ENCODE measurements at places on chromosomes 13 and 19. TPM values are rescaled to one million over a fixed set of nuclear protein-coding genes. Genes with fewer than 3 reads are reported as not detected.

- no peak for DNase-seq
- no peak overlapping the region for H3K27ac ChIP-seq
- peaks cover 5% of the 10 kb centered on the region for H3K36me3 ChIP-seq
- no peaks in the 10 kb centered on the region for H3K4me1 ChIP-seq
- H3K4me3 ChIP-seq: no peak overlapping the region
Measured at GRCh38 chr13:113967729-113968462, 6.0 kb downstream of the C13orf46 start.

GRCh38 chr13:42270857-42271215 lies 1.1 kb upstream of the AKAP11 start:
- DNase-seq: no peak
- H3K36me3 ChIP-seq: peaks cover 2% of the 10 kb centered on the region
- H3K27ac ChIP-seq: peak overlapping the region; percentile 98
- peak overlapping the region; percentile 98 for H3K4me3 ChIP-seq
- H3K4me1 ChIP-seq: peaks cover 39% of the 10 kb centered on the region

GRCh38 chr19:21483589-21484170 lies 21.7 kb upstream of the ZNF429 start:
- peaks cover 2% of the 10 kb centered on the region for H3K4me1 ChIP-seq
- H3K4me3 ChIP-seq: peak overlapping the region; percentile 32
- DNase-seq: peak; percentile 77
- H3K27me3 ChIP-seq: no peaks in the 10 kb centered on the region
- H3K27ac ChIP-seq: no peak overlapping the region

GRCh38 chr13:75612354-75612753 lies 23.8 kb upstream of the LMO7 start:
- no peak overlapping the region for H3K27ac ChIP-seq
- H3K27me3 ChIP-seq: no peaks in the 10 kb centered on the region
- H3K36me3 ChIP-seq: peaks cover 20% of the 10 kb centered on the region
- no peak for DNase-seq
- no peak overlapping the region for H3K4me3 ChIP-seq
- no peaks in the 10 kb centered on the region for H3K4me1 ChIP-seq

DNA sequence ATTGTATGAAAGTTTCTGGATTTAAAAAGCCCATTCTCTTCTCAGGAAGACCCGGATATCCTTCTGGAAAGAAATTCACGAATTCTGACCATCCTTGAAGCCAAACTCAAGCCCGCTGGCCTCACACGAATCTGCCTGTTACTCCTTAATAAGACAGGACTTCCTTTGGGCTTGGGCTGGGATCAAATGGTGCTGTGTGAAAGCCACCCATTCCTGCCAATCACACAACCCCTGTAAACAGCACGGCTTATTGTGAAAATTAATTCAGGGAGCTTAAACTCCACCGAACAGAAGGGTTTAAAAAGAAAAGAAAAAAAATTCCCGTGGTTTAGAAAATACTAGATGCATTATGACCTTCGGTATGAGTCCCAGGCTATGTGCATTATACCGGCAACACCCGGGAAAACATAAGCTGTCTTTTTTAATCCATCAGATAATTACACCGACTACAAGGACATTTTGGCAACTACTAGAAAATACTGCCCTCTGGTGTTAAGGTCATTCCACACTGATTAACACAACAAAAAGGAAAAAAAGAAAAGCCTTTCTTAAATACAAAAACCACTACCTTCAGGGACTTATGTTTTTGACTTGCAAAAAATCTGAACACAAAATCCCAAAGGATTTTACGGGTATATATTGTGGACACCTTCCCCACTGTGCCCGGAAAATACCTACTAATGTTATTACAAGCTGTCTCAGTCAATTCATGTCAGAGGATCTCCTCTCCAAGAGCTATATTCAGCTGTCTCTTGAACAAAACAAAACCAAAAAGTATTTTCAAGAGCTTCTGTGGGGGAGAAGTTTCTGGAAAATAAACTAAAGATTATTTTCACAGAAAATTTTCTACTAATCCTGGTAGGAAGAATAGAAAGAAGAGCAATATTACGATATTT lies 76.0 kb upstream of the LSM14A start:
- H3K36me3 ChIP-seq: no peaks in the 10 kb centered on the region
- peaks cover 6% of the 10 kb centered on the region for H3K27me3 ChIP-seq
- H3K4me1 ChIP-seq: peaks cover 2% of the 10 kb centered on the region
- no peak overlapping the region for H3K27ac ChIP-seq
- DNase-seq: no peak

DNA sequence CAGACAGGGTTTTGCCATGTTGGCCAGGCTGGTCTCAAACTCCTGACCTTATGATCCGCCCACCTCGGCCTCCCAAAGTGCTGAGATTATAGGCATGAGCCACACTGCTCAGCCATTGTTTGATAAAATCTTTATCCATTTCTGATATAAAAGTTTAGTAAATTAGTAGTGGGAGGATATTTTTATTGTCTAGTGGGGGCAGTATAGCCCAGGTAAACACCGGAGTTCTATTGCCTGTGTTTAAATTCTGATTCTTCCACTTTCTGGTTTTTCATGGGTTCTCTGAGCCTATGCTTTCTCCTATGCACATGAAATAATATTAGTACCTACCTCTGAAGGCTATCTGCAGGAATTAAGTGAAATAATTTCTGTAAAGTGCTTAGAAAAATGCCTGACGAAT lies 20.1 kb upstream of the ARHGEF18 start:
- H3K36me3 ChIP-seq: no peaks in the 10 kb centered on the region
- no peak for DNase-seq
- no peak overlapping the region for H3K4me3 ChIP-seq

MAP2K2 gene
- 129 TPM for total RNA-seq

DNA sequence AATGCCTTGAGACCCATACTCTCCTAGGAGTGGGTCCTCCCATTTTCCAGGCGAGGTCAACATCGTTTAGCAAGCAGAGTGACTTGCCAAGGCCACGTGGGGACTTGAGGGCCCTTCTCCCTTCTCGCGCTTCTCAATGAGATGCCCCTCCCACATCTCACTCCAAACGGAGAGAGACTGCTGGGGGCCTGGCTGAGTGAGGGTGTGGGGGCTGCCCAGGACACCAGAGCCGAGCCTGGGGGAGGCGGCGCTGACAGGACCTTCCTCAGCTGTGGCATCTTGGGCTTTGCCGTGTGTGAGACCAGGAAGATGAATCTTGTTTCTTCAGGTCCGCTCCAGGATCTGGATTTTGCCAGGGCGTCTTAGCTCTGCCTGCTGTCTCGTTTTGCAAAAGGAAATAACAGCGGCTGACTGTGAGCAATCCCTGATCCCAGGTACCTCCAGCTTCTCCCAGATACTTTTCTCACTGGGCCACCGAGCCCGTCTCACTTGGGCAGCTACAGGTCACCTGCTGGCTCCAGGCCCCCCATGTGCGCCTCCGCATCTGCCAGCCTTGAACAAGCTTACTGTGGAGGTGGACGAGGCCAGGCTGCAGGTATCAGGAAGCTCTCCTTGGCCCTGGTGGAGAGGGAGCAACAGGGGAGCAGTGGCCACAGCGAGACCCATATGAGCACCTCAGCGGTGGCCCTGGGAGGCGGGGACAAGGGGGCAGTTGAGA lies 6.0 kb downstream of the COX6B2 start:
- peaks cover 26% of the 10 kb centered on the region for H3K27me3 ChIP-seq
- no peak overlapping the region for H3K4me3 ChIP-seq
- H3K4me1 ChIP-seq: peaks cover 10% of the 10 kb centered on the region
- DNase-seq: no peak
- peaks cover 10% of the 10 kb centered on the region for H3K36me3 ChIP-seq

GRCh38 chr13:51229731-51230130 lies 7.5 kb downstream of the FAM124A start:
- no peak overlapping the region for H3K4me3 ChIP-seq
- H3K36me3 ChIP-seq: no peaks in the 10 kb centered on the region
- H3K27ac ChIP-seq: no peak overlapping the region
- DNase-seq: no peak

ZNF546 gene
- 5.5 TPM for total RNA-seq
